Fibroblast of skin of right quadriceps (primary cell): ENCODE measurements at places on chromosomes 1 and 21.

GRCh38 chr1:53153752-53154151, 11.3 kb upstream of the SLC1A7 start:
- no peak for DNase-seq

DNA sequence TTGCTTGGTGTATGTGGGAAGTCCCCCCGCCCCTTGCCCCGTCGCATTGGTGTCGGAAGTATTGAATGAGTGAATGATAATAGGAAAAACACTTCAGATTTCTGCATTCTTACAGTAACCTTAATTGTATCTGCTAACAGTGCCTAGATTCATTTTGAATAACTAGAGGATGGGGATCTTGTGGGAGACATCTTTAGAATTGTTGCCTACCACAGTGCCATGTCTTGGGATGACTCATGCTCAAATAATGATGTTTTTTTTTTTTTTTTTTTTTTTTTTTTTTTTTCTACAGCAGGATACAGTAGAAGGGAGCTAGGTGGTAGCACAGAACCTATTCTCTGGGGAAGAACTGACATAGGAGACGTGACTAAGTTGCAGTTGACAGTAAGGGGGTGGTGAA, 237.9 kb downstream of the USP25 start:
- peak; percentile 48 for DNase-seq

DNA sequence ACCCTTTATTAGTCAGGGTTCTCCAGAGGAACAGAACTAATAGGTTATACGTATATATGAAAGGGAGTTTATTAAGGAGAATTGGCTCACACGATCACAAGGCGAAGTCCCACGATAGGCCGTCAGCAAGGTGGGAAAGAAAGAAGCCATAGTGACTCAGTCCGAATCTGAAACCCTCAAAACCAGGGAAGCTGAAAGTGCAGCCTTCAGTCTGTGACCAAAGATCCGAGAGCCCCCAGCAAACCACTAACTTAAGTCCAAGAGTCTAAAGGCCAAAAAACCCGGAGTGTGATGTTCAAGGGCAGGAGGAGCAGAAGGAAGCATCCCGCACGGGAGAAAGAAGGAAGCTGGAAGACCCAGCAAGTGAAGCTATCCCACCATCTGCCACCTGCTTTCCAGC, 9.9 kb downstream of the IFNLR1 start:
- DNase-seq = no peak

GRCh38 chr1:168920456-168921094, 185.9 kb upstream of the ATP1B1 start:
- DNase-seq = no peak

GRCh38 chr21:45387506-45387905, 17.5 kb upstream of the COL18A1 start:
- no peak for DNase-seq

GRCh38 chr1:217048104-217048707, 325.0 kb upstream of the ESRRG start:
- no peak for DNase-seq

DNA sequence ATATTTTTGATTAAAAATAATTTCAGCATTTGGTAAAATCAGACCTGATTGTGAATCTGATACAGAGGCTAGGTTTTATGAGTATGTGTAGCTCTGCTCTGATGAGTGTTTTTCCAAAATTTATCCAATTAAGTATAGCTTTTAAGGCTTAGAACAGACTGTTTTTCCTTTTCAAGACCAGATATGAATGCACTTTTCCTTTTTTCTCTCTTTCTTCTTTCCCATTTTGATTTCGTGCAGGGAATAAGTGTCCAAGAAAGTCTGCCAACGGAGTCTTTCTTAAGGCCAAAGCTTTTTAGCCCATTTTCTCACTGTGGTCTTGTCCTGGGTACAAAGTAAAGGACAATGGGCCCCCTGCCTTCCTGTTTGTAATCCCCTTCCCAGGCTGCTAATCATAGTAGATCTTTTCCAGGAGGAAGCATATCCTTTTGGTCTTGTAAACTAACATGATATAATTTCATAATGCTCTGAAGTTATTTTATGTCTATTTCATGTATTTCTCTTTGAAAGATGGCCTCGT, 2.9 kb downstream of the KIF1B start:
- no peak for DNase-seq

- DNase-seq = peak; percentile 45
Measured at GRCh38 chr1:215421744-215422143, 145.4 kb upstream of the KCTD3 start.

- DNase-seq = no peak
Measured at GRCh38 chr1:107821340-107821739, 143.6 kb downstream of the VAV3 start.

- no peak for DNase-seq
Measured at GRCh38 chr1:188056011-188056410, 1227.3 kb downstream of the PLA2G4A start.

DNA sequence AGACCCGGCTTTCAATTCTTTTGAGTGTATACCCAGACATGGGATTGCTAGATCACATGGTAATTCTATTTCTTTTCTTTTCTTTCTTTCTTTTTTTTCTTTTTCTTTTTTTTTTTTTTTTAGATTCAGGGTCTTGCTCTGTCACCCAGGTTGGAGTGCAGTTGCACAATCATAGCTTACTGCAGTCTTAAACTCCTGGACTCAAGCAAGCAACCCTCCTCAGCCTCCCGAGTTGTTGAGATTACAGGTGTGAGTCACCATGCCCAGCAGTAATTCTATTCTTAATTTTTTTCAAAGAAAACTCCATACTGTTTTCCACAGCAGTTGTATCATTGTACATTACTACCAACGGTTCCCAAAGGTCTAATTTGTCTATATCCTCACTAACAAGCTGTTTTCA, 13.5 kb upstream of the RNF186 start:
- no peak for DNase-seq

DNA sequence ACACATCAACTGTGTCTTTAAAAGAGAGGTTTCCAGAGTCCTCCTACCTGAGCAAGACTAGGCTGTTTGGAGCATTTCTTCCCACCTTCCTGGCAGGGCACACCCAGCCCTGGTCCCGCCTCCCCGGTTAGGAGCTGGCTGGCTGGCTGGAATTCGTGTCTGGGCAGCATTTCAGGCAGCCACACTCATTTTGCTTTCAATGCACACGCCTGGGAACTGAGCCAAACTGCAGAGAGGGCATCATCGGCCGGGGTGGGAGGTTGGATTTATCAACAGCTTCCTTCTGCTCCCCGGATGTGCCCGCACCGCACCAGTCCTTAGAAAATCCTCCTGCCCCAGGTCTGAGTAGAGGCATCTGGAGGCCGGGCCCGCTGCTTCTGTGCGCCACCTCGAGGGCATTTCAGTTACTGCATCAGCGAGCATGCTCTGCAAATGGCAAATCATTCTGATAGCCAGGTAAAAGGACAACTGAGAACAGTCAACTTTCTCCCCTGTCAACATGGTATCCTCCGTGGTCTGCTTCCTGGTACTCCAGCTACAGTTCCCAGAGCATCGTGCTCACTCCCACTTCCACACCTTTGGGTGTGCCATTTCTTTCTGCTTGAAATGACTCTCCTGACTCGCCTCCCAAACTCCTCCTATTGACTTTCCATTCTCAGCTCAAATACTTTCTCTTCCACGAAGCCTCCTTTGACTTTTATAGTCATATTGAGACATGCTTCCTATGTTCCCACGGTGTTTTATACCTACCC, 20.6 kb downstream of the TCEA3 start:
- DNase-seq = peak; percentile 92

DNA sequence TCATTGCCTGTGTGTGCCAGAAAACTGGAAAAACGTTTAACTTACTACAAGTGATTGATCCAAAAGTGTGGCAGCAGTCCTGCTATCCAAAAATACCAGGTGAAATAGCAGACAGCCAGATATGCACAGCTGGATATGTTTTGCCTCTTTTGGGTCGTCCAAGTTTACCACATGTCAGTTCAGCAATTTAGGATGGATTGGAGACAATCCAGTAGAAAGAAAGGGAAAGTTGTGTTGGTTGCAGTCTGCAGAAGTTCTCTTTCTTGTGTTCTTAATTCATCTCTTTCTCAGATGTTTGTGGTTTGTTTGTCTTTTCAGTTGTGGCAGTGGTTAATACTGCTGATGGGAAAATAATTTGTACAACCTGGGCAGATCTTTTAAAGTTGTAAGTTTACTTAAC, 645.0 kb downstream of the PTPRC start:
- no peak for DNase-seq

GRCh38 chr1:66506991-66507390, 27.0 kb upstream of the SGIP1 start:
- DNase-seq = no peak

DNA sequence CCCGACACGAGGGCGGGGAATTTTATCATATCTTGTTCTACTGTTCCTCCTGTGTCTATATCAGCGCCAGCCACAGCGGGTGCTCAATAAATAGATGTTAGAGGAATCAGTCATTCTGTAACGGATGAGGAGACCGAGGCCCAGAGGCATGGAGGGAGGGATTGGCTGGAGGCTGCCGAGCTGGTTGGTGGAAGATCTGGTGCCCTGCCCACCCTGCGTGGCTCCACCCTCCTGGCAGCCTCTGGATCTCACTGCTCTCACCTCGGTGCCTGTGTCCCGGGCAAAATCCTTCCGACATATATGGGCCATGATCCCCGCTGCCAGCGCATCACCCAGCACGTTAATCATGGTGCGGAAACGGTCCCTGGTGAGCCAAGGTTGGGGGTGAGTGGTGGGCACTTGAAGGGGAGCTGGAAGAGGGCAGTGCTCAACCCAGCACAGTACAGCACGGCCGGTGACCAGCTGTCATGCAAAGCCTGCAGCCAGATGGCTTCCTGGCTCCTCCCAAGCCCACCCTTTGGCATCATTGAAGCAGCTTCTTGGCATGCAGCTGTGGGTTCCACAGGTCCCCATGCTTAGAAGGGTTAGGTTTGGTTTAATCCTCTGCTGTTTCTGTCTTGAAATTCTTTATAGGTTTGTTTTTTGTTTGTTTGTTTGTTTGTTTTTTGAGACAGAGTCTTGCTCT, 26.7 kb downstream of the PODN start:
- DNase-seq = no peak

- no peak for DNase-seq
Measured at GRCh38 chr1:241464985-241465384, 54.6 kb downstream of the FH start.

DNA sequence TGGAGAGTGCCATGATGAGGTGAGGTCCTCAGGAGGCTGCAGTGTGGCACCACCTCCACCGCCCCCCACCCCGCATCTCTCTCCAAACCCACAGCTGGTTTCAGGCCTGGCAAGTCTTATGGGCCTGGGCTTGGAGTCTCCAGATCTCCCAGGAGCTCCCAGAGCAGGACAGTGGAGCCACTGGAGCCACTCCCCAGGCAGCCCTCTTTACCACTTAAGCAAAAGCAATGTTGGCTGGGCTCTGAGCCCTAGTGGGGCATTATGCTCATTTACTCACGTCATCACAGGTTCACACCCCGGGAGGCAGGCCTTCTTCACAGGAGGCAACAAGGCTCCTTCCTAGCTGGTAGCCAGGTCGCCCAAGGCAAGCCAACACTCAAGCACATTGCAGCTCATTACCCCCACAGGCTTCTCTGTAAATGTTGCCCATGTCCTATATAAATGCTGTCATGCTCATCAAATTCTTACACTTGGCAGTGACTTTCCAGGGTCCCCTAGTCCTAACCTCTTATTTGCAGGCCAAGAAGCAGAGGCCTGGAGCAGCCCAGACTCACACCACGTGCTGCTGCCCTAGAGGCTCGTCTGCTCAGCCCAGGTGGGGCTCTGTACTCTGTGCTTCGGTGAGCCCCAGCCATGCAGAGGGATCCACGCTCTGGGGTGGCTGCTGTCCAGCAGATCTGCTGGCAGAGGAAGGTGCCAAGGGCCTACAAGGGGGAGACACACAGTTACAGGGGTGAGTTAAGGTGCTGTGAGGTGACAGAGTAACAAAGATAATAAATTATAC, 459.3 kb downstream of the MATN1 start:
- DNase-seq = no peak

DNA sequence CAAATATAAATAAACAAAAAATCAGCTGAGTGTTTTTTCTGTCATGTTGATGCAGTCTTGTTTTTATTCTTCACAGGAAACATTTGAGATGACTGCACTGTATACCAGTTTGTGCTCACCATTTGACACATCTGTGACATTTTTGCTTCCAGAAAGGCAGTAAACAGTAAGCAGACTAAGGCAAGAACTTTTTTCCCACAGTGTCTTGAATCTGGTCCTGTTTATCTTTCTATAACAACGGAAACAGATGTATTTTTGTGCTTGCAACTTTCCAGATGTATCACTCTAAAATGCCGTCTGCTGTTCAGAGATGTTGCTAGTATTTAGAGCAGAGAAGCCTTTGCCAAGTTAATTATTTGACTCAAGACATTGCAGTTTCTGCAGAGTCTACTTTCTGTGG, 105.5 kb downstream of the ZC3H11B start:
- DNase-seq = no peak

- DNase-seq = peak; percentile 66
Measured at GRCh38 chr1:238465449-238465848, 574.7 kb upstream of the ZP4 start.

- no peak for DNase-seq
Measured at GRCh38 chr1:91828583-91829281, 57.2 kb downstream of the TGFBR3 start.

DNA sequence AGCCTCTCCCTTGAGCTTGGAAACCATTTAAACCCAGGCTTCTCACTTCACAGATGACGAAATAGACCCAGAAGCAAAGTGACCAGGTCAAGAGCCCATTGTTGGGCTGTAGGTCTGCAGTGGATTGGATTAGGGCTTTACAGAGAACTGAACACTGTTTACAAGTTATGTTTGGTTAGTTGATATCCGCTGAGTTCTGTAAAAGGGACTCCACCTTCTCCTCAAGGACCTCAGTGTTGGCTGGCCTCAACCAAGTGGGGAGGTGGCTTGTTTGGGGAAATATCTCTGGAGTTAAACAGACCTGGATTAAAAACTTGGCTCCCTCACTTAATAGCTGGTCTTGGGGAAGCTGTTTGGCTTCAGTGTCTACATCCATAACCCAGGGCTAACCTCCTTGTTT, 88.1 kb downstream of the UCK2 start:
- no peak for DNase-seq

DNA sequence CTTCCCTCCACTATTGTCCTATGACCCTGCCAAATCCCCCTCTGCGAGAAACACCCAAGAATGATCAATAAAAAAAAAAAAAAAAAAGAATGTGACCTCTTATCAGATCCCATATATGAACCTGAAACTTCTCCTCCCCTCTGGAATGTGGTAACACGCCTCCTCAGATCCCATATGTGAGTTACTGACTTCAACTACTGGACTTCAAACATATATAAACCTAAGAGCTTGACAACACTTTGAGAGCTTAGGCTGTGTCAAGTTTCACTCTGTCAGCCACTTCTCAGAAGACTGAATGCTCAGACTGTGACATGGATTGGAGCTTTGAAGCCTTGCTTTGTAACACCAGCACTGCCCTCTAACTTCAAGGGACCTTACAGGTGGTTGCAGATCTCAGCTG, 148.4 kb downstream of the COP1 start:
- DNase-seq = no peak

- DNase-seq = peak; percentile 61
Measured at GRCh38 chr1:91511386-91511785, 10.7 kb downstream of the CDC7 start.

DNA sequence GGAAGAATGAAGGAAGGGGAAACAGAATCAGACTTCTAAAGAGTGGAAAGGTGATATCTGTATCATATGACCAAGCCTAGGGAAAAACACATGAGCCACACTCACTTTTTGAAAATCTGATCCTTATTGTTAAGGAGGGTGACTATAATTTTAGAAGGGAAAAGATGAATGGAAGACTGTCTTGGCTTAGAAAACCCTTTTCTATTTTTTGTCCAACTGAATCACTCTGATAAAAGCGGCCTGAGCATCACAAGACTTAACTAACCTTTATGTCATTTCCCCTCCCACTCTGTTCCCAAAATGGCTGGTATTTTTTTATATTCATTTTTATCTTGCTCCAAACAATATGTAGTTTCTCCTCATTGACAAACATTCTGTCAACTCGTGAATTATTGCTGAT, 169.8 kb downstream of the C1orf21 start:
- DNase-seq = no peak
